ENCODE measurements at places on chromosomes 5 and 9.

GRCh38 chr5:19208397-19208796 is 779.6 kb downstream of the CDH18 start:
- no peak for DNase-seq

- DNase-seq: no peak
These were observed 161.7 kb upstream of the RPS23 start for GRCh38 chr5:82439750-82440445.

DNA sequence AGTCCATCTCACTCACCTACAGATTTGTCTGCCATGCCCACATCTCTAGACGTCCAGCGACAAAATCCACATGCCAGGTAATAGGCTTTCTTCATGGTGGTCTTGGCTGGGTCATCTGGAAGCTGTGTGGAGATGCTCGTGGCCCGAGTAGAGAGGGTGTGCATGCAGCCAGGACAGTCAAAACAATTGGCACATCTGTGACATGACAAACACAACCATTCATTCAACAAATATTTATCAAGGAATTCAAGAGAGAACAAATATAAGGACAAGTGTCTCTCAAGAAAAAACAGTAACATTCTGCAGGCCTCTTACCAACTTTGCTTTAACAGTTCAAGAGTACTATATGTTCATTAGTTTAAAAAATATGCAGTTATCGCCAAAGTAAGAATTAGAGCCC is 5.4 kb downstream of the DCTN4 start:
- DNase-seq: no peak

DNA sequence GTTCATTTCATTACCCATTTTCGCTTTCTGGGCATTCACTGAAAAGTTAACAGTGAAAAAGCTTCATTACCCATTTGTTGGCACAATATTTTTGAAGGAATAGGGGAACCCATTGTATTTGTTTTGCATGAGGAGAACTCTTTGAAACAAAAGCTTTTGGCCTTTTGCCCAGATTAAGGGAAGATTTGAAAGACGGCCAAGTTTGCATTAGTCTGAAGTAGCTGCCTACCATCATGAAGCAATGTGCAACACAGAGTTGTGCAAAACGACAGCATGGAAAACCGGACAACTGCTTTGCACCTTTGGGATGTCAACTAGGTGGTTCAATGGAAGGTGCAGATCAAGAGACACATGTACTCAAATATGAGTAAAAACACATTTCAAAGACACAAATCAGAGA is 84.9 kb downstream of the TRPM3 start:
- DNase-seq: peak; percentile 10

DNA sequence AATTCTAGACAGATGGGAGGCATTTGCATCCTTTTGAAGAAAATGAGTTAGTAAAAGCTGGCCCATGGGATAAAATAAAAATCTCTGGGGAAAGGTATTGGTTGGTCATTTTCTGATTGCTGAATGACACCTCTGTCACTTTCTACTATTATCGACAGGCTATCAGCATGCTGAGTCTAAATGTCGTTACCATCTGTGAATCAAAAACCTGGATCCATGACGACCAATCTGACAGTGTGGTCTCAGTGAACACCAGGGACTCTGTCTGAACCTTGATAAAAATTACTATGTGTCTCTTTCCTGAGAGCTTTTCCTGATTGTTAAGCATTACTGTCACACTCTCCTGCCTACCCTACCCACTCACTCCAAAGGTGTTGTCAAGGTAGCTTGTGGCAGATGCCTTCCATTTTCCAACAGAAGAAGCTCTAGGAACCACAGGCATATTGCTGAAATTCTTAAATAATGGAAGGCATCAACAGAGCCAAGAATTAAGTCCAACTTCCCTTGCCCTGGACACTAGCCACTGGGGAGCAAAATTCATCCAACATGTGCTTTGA is 12.6 kb upstream of the ASTN2 start:
- no peak for DNase-seq

DNA sequence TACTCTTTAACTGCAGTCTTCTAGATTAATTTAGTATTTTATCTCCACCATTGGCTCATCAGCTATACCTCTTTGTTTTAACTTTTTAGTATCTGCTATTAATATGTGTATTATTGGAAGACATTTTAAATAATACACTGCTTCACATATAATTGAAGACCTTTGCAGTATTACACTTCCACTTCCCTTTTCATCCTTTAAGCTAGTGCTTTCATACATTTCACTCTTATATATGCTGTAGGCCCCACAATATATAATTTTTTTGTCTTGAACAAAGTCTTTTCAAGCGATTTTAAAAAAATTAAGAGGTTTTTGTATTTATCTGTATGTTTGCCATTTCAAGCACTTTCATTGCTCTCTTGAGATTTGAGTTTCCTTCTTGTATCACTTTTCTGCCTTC is 8.6 kb upstream of the LPCAT1 start:
- DNase-seq: no peak

GRCh38 chr9:115254287-115255180 is 136.6 kb upstream of the TNC start:
- DNase-seq: no peak

DNA sequence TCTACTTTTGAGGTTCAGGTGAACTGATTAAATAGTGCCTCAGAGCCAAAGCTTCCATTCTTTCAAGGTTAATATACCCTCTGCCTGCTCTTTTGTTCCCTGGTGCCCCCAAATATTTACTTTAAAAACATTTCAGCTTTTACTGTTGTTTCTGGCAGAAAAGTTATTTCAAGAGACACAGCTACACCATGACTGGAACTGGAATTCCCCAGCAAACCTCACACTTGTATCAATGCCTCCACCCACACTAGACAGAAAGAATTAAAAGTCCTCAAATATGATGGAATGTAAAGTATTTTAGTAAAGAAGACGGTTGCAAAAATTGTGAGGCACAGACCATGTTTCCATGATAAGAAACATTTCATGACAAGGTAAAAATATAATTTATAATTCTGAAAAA is 720.2 kb upstream of the TYRP1 start:
- no peak for DNase-seq

- DNase-seq: no peak
These were observed 47.8 kb downstream of the WWC1 start for GRCh38 chr5:168339109-168339771.

DNA sequence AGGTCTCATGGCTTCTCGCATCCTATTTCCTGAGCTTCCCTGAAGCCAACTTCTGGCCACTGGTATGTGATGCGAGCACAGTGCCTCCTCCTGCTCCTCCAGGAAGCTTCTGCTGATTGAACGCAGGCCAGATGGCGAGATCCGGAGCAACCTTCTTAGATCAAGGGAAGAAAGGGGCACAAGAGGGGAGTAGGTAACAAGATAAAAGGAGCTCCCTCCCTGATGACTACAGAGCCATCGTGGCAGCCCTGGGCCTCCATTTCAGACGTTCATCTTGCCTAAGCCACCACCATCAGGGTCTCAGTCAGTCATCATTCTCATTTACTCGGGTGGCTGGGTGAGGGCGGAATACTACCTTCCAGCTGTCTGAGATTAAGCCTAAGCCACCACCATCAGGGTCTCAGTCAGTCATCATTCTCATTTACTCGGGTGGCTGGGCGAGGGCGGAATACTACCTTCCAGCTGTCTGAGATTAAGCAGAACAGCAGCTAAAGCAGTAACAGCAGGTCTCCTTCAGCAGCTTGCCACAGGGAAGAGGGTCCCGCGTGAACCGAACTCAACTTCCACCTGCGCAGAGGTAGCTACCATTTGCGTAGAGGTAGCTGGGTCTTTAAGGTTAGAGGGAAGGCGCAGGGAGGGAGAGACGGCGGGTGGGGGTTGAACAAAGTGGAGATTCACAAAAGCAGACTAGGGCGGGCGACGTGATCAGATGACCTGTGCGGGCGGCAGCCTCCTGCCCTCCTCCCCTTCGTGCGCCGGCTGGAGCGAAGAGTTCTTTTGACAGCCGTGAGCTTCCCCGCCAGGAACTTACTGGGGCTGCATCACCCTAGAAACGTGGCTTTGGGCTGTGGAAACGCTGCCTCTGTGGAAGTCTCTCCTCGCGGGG is 27.9 kb upstream of the MGAT1 start:
- DNase-seq: no peak

DNA sequence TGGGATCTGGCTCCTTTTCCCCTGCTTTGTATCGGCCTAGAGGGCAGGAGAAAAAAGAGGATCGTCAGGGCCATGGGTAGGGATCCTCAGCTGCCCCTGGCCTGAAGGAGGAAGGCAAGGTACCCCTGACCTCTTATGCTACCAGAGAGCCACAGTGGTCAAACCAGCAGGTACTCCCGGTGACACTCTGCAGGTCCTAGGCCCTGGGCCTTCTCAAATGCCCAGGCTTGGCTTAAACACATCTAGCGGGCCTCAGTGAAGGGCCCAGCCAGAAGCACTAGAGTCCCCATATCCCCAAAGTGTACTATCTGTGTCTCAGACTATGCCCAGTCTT is 3.5 kb downstream of the IRF1 start:
- DNase-seq: no peak

- no peak for DNase-seq
These were observed 133.9 kb downstream of the CTNND2 start for GRCh38 chr5:11770310-11770709.

GRCh38 chr9:118059484-118060278 is 355.5 kb downstream of the TLR4 start:
- DNase-seq: no peak

DNA sequence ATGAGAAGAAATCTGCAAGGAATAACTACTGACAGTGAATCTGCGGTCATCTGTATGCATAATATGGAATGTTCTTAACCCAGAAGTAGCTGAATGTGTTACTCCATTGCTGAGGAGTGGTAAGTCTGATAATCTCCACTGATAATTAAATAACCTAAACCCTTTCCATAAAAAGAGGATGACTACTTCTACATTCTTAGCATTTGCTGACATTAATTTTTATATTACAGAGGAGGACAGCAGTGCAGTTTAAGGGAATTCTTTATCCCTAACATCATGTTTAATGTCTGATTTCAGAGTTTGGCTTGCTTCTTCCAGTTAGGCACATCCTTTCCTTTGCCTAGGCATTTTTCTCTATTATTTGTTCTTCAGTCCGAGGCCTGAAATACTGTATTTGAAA is 52.2 kb downstream of the CDC42SE2 start:
- no peak for DNase-seq

- no peak for DNase-seq
These were observed 1339.7 kb upstream of the CDH6 start for GRCh38 chr5:29853711-29854220.

DNA sequence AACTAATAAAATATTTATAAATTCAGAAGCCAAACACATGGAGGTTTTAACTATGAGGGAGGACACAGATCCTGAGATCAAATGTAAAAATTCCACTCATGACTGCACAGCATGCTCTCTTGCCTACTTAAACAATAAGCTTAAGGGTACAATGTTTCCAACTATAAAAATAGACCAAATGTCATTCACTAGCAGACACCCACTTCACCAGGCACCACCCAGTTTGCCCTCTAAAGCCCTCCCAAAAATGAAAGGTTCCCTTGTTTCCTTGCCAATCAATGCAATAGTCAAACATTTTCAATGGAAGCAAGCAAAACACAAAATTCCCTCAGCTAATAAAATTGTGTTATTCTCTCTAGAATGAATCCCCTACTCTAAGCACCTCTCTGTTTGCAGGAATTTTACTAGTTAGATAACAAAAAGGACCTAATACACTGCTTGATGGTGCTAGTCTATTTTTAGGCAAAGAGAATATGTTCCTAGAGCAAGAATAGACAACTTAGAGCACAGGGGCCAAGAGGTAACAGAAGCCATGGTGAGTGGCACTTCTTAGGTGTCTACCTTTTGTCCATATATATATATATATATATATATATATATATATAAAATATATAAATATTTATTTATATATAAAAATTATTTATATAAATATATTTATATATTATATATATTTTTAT is 135.3 kb downstream of the HOMER1 start:
- DNase-seq: no peak

GRCh38 chr9:91807643-91808246 is 142.3 kb downstream of the ROR2 start:
- DNase-seq: no peak

DNA sequence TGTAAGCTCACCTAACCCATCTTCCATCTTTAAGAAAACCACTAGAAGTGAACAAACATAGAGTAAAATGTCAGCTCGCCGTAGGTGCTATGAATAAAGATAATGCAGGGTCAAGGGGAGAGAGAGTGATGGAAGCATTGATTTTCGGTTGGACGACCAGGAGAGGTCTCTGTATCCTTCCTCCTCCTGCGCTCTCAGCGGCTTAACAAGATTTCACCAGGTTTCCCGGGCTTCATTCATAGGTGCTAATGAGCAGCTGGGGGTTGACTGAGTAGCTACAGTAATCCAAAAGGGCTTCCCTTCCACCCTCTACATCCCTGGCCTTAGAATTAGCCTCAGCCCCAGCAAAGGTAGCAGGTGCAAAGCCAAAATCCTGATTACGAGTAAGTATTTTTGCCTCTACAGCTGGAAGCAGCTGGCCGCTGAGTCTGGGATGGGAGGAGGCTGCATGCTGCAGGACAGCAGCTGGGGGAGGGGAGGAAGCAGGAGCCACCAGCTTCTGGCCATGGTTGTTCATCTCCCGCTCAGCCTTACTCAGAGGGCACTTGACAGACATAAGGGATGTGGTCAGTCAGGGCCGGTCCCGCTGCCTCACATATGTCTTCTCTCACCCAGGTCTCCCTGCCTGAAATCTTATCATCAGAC is 112.0 kb upstream of the IL12B start:
- no peak for DNase-seq

- DNase-seq: no peak
These were observed 20.8 kb upstream of the COL15A1 start for GRCh38 chr9:98922721-98923435.

DNA sequence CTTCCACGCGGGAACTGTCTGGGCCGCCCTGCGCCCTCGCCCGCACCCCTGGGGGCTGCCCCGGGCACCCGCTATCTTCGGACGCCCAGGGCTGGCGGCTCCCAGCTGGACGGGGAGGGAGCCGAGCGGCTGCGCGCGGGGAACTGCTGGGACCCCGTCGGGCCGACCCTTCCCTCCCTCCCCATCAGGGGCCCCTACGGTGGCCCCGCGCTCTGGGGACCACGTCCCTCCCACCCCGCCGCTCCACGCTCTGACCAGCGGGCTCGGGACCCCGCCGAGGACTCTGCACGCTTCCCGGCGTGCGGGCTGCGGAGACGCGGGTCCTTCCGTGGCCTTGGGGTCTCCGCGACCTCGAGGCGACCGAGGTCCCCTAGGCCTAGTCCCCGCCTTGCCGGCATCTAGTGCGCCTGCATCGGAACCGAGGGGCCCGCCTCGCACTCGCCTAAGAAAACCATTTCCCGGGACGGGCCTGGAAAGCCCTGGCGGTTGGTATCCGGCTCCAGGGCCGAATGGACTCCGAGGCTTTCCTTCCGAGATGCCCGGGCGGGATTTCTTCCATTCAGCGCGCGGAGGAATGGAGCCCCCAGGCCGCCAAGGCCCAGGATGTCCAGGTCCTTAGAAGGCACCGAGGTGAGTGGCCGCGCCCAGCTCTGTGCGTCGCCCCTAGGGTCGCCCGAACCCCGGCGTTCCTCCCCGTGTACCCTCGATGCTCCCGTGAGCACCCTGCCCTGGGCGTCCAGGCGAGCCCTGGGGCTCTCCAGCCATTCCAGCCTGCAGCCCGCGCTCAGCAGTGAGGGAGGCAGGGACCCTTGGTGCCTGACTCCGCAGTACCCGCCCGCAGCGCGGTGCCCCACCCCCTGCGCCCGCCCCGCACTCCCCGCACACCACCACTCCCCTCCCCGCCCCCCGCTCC is 705 bp upstream of the SLC6A3 start:
- no peak for DNase-seq

Data from NCI-H2081 treated with DMSO at 0.1 percent for 48 hours (cell line).